Activated T-cell treated with anti-CD3 and anti-CD28 coated beads, Interleukin-2, amount 50 U/mL, for 48 hours (primary cell): ENCODE measurements at places on chromosomes 6 and 20.

DNA sequence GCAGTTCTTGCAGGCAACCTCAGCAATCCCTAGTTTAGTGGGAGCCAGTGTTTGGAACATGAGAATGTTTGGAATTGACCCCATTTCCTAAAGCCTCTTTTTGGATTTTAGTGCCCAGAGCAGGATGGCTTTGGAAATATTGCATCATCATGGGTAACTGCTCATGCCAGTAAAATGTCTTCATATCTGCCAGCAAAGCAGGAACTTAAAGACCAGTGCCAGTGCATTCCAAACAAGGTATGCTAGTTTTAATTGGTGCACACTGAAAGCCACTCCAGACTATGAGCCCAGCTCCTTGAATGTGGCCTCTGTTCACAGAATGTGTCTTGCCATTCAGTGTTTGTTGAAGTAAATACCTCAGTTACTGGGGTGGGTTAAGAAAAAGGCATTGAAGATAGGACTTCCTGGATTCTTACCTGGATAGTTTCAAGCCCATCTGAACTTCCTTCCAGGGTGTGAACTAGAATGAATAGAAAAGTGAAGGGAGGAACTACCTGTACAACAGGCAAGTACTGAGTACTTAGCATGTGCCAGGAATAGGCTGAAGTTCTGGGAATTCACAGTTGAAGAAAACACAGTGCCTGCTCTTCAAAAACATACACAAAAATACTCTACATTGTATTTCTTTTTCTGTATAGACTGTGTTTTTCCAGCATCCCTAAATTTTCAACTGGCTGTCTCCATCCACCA, 70.5 kb downstream of the COL19A1 start:
- no peak for DNase-seq

- DNase-seq, result no peak
Measured at GRCh38 chr6:157492249-157492648, 111.3 kb downstream of the ZDHHC14 start.

- DNase-seq, result no peak
Measured at GRCh38 chr6:25685251-25685650, 33.2 kb downstream of the SCGN start.

GRCh38 chr6:2132916-2133315, 112.5 kb downstream of the GMDS start:
- DNase-seq, result no peak

DNA sequence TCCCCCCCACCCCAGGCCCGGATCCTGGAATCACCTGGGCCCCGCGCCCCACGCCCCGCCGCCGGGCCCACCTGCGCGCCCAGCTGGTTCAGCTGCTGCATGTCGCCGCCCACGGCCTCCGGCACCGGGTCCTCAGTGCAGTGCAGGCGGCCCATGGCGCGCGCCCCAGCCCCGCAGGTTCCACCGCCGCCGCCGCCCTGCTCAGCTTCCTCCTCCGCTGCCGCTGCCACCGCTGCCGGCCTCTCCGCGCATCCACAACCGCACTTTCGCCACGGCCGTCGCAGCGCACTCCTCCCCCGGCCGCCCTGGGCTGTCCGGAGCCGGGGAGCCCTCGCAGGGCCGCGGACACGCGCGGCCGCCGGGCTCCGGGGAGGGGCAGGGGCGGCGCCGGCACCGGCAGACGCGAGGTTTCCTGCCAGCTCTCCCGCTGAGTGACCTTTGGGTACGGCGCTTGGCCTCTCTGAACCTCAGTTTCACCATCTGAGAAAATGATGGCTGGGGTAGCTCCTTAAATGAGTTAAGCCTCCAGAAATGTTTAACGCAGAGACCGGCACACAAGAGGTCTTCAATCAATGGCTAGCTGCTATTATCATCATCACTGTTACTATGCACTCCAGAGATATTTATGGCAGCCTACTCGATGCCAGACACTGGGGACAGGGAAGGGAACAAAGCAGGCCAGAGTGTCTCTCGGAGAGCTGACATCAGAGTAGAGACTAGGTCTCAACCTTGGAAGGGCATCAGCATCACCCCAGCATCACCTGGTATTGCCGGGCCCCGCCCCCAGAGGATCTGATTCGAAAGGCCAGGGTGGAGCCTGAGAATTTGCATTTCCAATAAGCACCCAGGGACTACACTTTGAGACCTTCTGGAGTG, at the start of gene COMMD7:
Gene COMMD7 (minus strand): TSS at position 231 of the 876 bp plus-strand sequence. CDS start 76 bp downstream, at position 155.
- peak; percentile 78 for DNase-seq

- peak; percentile 33 for DNase-seq
Measured at GRCh38 chr6:127120023-127120786, 1.7 kb downstream of the RSPO3 start.

DNA sequence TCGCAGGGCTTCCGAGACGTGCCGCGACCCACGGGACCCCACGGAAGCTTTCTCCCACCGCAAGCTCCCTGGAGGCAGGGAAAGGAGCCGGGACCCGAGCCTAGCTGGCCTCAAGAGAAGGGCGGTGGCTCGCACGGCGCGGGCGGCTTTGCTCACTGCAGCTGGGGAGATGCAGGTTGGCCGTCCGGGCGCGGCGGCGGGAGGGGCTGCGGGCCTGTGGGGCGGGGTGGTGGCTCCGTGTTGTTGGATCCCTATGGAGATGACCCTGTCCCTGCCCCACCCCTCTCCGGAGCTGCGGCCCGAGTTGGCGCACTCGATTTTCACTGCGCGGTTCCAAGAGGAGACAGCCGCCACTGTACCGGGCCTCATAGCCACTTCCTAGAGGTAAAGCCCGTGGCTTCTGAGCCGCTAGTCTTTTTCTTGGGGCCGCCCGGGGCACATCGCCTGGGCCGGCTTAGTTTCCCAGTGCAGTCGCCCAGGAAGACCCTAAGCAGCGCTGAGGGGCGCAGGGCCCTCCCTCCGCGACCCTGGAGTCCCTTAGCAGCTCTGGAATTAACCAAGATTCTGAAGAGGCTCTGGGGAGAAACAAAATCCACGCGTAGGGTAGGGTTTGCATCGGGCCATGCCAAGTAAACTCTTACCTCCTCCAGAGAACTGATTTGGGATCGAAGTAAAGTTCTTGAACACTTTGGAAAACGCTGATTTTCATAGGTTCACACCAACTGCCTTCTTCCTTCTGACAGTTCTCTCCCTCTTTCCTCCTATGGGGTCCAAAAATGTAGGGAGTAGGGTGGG, at the start of gene ECT2L:
Gene ECT2L (plus strand): TSS at position 279 of the 795 bp plus-strand sequence. CDS start 17,188 bp downstream, outside the sequence.
- no peak for DNase-seq

DNA sequence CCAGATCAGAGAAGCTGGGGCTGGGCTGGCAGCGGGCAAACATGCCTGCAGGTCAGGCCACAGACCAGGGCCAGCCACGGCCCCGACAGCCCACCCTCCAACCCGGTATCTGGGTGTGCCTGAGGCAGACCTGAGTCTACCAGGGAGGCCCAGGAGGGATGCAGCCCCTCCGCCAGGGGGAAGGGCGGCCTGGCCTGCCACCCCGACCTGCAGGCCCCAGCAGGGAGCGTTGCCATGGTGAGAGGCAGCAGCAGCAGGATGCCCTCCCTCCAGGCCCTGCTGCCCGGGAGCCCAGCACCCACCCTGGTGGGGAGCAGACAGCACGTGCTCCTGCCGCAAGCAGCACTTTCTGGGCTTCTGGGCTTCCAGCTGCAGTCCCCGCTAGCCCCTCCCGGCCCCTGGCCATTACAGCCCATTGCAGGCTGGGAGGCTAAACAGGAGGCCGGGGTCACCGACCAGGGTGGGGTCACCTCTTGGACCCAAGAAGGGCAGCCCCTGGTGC, 3.8 kb upstream of the EEF1A2 start:
- DNase-seq, result no peak

- DNase-seq, result no peak
Measured at GRCh38 chr6:85135376-85136094, 314.3 kb upstream of the NT5E start.

DNA sequence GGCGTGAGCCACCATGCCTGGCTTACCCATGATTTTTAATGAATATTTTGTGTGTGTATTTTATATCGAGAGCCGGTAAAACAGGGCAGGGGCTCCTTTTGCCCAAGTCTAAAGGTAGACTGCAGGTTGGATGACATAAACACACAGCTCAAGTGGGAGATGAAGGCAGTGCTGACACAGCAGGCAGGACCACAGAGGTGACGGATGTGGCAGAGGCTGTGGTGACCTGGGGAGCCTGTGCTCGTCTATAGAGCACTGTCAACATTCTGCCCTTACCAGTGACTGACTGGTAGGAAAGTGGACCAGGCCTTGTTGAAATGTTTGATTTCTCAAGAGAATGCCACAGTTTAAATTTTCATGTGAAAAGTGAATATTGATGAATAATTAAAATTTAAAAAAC, 137.5 kb downstream of the ZFP64 start:
- DNase-seq, result no peak

GRCh38 chr6:36599791-36600209, 5.6 kb downstream of the SRSF3 start:
- peak; percentile 79 for DNase-seq

DNA sequence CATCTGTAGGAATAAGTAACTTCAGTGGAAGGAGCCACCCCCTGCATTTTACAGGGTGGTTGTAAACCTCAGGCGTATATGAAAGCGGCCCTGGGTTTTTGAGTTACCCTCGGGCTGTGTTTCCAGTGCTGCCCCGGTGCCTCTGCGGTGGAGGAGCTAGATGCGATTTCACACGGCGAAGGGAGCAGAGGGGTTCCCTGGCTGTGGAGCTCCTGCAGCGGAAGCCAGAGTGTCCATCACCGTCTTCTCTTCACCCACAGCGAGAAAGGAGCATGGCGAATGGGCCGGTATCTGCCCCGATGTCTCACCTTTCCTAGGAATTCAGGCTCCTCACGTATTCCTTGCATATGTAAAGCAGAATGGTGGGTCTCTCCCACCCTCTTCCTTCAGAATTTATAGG, 253.6 kb downstream of the THBS2 start:
- no peak for DNase-seq

- DNase-seq, result peak; percentile 88
Measured at GRCh38 chr6:160520043-160520904, 143.8 kb downstream of the LPA start.

- DNase-seq, result no peak
Measured at GRCh38 chr6:52065621-52066020, 21.8 kb downstream of the PKHD1 start.

GRCh38 chr20:316316-317068, 8.9 kb upstream of the SOX12 start:
- no peak for DNase-seq

DNA sequence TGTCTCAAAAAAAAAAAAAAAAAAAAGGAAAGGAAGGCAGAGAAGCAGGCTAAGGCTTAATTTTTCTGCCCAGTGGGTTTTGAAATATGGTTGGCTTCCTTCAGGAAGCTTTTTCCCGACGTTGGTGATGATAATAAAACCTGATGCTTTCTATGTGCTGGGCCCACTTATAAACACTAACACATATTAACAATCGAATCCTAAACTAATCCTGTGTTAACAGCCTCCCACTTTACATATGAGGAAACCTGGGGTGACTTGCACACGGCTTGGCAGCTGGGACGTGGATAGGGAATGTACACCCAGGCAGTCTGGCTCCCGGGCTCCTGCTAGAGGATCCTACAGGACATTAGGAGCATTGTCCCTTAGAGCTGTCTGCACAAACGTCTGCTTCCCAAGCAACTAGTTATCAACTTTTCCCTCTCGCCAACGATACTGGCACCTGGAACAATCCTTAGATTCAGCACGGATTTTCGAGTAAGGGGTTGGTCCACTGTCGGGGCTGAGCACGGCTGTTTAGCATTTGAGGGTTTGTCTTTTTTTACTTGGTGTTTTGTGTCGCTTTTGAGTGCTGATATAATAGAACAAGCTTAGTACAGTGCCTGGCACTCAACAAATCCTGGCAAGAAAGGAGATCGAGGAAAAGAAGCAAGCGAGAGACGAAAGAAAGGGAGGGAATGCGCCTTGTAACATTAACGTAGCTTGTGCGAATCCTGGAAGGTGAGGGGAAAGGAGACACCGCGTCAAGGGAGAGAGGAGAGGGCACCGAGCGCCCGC, 622 bp upstream of the KIZ start:
- DNase-seq, result no peak

- no peak for DNase-seq
Measured at GRCh38 chr6:6889601-6890000, 218.2 kb upstream of the RREB1 start.

GRCh38 chr6:30887901-30888815, 3.8 kb downstream of the DDR1 start:
- no peak for DNase-seq

- DNase-seq, result peak; percentile 50
Measured at GRCh38 chr6:90216072-90216977, 80.3 kb downstream of the BACH2 start.

DNA sequence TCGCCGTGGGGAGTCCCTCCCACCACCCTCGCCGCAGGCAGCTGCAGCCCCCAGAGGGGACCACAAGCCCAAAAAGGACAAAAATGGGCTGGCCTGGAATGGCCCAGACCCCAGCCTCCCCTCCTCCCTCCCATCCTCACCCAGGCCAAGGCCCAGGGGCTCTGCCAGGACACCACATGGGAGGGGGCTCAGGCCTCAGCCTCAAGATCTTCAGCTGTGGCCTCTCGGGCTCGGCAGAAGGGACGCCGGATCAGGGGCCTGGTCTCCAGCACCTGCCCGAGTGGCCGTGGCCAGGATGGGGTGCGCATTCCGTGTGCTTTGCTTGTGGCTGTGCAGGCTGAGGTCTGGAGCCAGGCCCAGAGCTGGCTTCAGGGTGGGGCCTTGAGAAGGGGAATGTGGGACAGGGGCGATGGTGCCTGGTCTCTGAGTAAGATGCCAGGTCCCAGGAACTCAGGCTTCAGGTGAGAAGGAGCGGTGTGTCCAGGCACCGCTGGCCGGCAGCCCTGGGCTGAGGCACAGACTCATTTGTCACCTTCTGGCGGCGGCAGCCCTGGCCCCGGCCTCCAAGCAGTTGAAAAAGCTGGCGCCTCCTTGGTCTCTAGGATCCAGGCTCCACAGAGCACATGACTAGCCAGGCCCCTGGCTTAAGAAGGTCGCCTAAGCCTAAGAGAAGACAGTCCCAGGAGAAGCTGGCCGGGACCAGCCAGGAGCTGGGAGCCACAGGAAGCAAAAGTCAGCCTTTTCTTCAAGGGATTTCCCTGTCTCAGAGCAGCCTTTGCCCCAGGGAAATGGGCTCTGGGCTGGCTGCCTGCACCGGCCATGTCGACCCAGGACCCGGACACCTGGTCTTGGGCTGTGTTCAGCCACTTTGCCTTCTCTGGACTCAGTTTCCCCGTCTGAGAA, 35.2 kb upstream of the MRGBP start:
- DNase-seq, result no peak

DNA sequence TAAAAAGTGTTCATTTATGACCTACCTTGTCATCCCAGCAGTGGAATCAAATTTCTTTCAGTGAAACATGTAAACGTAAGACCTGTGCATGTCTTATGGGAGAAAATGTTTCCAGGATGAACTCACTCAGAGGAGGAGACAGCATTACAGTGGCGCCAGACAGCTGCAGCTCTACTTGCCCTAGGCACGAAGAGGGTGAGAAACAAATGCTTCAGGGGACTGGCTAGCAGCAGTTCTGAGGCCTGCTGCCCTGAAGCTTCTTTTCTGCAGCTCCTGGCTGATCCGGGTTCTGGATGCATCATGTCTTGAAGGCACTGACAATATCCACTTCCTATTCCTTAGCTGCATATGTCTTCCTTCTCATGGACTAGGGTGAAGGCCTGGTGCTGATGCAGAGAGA, 120.2 kb downstream of the QRSL1 start:
- no peak for DNase-seq

GRCh38 chr6:34154668-34155447, 9.0 kb upstream of the GRM4 start:
- peak; percentile 85 for DNase-seq
